Mesenteric fat pad (tissue), 1 donor: ENCODE measurements at places on chromosomes 2 and 18. TPM values are rescaled to one million over a fixed set of nuclear protein-coding genes. Genes with fewer than 3 reads are reported as not detected.

CPLX4 gene
- total RNA-seq: not detected

DUSP19 gene
- 0.67 TPM for total RNA-seq

TPO gene
- total RNA-seq: 17.5 TPM

TBR1 gene
- not detected for total RNA-seq

DNA sequence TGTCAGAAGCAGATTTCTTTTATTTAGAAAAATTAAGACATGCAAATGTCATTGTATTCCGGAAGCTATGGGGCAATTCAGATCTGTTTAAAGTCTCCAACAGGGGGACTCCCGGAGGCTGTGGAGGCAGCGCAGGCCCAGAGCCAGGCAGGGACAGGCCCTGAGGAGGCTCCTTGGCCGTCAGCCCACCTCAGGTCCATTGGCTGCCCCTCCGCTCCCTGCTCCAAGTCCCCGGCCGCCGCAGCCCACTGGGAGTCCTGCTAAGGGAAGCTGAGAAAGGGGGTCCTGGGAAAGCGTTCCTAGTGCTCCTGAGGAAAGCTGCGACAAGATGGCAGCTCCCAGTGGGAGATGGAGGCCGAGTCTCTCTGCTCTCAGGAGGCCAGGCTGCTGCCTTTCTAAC is 20.0 kb upstream of the LYPD6 start:
- DNase-seq: no peak

- no peak for DNase-seq
Measured at GRCh38 chr2:43400508-43400907, 174.1 kb upstream of the ZFP36L2 start.

DNA sequence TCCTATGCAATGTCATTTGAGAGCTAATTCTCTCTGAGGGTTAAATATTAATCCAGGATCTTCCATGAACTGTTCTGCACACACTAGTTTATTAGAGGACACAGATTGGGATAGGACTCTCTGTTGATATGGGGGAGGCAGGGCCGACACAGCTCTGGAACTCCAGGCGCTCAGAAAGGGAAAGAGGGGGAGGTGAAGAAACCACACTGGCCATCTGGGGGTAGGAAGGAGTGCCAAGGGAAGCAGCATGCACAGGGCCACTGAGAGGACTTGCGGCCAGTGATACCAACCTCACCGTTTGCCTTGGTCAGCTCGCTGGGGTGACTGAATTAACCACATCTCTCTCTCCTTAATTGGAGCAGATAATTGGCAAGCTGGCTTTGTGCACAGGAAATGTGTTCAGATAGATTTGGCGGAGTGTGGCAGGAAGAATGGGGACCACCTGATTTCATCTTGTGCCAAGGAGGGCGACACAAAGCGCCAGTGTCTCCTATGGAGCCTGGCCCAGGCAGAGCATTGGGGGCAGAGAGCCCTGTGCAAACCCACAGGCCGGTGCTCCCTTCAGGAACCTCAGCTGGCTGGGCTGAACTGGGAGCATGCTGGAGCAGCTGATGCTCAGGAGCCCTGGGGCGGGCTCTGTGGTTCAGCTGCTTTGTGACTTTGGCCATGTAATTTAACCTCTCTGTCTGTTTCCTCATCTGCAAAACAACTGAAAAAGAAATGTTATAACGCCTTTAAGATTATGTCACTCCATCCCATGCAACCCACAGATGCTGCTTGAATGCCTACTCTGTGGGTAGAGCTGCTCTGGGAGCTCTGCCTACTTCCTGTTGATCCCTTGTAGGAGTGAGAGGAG is 114.7 kb upstream of the STON1 start:
- DNase-seq: no peak

GRCh38 chr18:7524786-7525185 is 42.3 kb upstream of the PTPRM start:
- DNase-seq: no peak

DNA sequence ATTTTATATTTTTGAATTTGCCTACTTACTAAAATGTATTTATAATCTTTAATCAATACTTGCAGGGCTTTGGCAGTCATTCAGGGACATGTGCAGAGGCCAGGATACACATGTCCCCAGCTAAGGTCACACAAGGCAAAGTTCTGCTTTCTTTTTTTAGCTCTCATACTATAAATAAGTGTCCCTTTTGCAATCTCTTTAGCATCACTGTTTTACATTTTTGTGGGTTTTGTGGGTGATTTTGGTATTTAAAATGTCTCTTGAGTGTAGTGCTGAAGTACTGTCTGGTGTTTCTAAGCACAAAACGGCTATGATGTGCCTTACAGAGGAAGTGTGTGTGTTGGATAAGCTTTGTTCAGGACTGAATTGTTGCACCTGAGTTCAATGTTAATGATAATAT is 309.0 kb upstream of the GULP1 start:
- DNase-seq: no peak

GRCh38 chr2:159759577-159759976 is 38.4 kb downstream of the CD302 start:
- no peak for DNase-seq

GRCh38 chr2:112055730-112056625 is 909 bp downstream of the TMEM87B start:
- no peak for DNase-seq

DNA sequence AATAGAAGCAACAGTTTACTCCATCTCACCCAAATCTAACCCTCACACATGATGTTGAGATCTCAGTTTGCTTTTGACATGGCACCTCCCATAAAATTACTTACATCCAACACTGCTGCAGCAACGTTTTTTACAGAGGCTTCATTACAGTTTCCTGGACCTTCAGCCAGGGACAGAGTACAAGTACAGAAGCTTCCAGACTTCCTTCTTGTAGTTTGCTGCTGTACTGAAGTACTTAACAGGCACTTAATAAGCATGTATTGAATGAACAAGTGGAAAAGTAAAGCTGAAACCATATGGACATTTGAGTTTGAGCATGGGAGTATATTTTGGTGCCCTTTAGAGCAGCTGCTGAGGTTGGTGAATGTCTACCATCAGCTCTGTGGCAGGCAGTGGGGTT is 514.2 kb downstream of the PTPRM start:
- no peak for DNase-seq

DNA sequence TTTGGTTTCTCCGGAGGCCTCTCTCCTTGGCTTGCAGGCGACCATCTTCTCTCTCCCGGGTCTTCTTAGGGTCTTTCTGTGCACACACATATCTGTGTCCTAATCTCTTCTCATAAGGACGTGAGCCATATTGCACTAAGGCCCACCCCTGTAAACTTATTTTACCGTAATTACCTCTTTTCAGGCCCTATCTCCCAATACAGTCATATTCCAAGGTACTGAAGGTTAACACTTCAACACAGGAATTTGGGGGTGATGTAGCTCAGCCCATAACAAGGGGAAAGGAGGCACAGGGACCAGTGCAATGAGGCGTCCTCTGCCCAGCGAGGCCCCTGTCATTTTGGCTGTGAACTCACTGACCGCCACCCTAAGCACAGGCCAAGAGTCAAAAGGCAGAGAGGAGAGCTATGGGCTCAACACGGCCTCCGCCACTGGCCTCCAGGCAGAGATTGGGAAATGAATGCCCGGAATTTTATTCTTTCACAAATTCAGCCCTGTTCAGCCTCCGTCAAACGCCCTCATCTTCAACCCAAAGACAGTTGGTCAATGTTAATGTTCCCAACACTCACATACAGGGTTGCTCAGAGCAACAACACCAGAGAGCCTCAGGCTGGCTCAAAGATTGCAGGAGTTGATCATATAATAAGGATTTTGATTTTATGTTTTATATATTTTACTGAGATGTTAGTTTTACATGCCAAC is 15.9 kb upstream of the NMUR1 start:
- DNase-seq: no peak
